ENCODE measurements at places on chromosomes 2 and 18.

GRCh38 chr18:76988031-76988826 lies 144.4 kb downstream of the MBP start:
- DNase-seq, result no peak

GRCh38 chr2:133821107-133821760 lies 253.0 kb upstream of the NCKAP5 start:
- no peak for DNase-seq

DNA sequence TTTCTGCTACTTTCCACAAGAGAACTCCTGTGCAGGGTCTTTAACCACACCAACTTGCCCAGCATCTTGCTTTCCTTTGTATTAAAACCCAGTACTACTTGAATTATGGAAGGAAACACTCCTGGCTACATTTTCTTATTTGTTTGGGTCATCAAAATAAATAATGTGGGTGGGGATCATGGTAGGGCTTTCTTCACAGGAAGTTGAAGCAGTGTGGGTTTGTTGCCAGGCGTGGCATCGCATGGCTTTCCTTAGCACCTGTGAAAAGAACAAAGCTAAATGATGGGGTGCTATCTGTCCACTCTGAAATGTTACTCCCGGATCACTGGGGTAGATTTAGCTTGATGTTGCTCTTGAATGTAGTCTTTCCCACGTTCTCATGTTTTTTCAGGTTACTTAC lies 18.7 kb downstream of the ARHGAP25 start:
- no peak for DNase-seq

DNA sequence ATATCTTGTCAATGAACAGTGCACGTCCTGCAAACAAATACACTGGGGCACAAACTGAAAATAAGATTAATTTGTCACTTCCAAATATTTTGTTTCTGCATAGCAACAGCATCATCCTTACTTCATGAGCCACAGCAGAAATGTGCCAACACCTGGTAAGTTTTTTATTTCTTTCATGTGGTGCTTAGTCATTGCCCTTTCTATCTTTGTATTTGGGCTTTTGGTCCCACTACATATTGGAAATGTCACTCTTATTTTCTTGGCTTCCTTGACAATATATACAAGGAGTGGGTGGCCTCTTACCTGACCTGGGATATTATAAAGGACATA lies 208.0 kb downstream of the RBM43 start:
- DNase-seq, result no peak

GRCh38 chr2:217666338-217666737 lies 336.5 kb downstream of the TNS1 start:
- DNase-seq, result no peak

DNA sequence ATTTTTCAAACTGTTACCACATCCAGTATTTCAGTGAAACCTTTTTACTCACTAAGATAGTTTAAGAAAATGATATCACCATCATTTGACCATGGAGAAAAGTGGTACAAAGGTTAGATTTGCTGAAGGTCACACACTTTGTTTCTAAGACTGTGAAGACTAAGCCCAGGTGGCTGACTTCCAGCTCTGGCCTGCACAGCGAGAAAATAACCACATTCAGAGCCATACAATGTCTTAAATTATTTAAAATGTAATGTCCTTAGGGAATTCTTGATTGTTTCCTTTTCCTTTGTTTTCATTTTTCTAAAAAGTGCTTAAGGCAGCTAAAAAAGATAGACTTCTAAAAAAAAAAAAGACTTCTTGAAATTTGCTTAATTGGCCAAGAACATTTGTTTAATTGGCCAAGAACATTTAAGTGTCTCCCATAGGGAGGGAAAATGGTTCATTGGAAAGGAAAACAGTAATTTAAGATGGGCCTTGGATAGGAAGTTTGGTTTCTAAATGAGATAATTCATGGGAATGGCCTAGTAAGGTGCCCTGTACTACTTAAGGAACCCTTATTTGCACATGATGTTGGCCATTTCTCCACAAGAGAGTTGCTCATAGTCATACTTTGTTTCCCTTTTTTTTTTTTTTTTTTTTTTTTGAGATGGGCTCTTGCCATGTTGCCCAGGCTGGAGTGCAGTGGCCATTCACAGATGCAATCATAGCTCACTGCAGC lies 45.2 kb downstream of the CYP1B1 start:
- no peak for DNase-seq

DNA sequence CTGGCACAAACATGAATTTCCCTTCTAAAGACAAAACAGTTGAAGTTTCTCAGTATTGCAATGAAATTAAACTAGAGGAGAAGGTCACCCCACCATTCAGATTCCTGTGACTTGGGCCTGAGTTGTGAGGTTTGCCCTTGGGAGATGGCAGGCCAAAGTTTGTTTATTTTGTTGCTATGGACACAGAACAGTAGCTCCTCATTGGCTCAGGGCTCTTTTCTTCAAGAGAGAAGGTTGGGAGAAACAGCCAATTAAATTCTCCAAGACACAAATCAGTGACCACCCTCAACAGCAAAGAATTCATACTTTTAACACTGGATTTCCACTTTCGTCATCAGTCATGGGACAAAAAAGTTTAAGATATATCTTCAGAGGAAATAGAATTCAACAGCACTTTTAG lies at the start of gene FLACC1:
TSS of gene FLACC1 (minus strand) at position 125 of the 400 bp plus-strand sequence. CDS start 5,941 bp downstream, outside the sequence.
- no peak for DNase-seq

- no peak for DNase-seq
Measured at GRCh38 chr2:204027091-204027490, 90.5 kb downstream of the ICOS start.

DNA sequence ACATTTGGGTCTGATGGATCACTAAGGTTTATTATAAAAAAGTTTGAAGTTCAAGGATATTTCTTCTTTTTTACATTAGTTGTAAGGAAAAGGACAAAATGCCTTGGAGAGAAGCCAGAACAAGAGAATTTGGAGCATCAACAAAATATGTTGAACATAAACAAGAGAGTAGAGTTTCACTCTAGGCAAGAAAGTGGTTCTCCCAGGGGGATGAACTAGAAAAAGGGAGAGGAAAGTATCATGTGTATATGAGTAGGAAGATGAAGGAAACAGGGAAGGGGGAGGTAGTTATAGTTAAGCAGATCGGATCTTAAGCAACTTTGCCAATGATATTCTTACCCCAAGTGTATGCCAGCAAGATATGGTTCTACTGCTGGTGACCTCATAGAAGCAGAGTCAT lies 63.8 kb upstream of the GALNT3 start:
- no peak for DNase-seq

DNA sequence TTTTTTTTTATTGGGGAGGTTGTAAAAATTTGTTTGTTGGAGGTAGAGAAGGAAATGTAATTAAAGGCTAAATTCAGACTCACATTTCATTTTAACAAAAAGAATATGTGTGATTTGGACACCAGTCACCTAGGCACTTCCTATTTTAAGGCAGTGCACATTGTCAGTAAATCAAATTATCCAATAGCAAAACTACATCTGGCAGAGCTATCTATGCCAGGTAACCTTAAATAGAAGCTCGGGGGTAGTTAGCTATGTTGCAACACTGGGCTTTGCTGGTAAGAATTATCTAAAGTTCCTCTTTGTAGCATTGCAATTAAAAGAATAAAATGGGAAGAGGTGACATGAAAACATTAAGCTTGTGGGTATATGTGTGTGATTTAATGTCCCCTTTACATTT lies 1064.4 kb upstream of the ZEB2 start:
- DNase-seq, result no peak

All from SHP77 (cell line).